ENCODE measurements at places on chromosomes 3 and 15.

DNA sequence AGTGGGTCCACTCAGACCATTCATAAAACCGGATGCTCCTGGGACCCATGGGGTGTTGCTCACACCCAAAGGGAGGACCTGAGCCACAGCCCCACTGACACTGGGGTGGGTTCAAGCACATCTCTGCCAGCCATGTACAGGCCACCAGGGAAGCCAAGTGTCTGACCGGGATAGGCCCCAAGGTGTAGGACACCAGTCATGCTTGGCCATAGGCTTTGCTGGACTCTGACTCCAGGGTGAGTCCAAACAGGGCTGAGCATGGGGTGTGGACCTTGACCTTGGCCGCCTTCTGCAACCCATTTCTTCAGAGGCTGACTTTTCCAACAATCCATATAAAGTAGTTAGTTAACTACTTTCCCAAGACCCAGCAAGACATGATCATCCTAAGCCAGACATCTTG lies 31.4 kb upstream of the DUSP7 start:
- no peak for DNase-seq

GRCh38 chr3:71575433-71575832 lies 8.1 kb downstream of the FOXP1 start:
- DNase-seq = no peak

DNA sequence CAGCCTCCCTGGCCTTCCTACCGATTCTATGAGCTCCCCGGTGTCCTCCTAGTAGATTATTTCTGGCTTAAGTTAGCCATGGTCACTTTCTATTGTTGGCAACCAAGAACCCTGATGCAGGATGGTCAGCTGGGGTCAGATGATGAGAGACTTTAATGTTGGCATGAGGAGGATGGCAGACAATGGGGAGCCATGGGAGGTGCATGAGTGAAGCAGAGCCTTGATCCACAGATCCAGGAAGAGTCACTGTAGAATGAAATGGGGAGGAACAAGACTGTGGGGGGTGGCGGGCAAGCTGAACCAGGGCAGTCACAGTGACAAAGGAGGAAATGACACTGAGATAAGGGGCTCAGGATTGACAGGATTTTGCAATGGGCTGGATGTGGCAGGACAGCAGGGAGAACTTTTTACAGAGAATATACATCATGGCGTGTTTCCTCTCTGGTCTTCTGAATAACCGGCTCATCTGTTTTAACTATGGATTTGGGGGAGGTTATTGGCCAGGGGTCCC lies 60.9 kb downstream of the RPLP1 start:
- DNase-seq = no peak

- no peak for DNase-seq
These were observed 68.0 kb downstream of the ATP2B2 start for GRCh38 chr3:10437272-10437994.

DNA sequence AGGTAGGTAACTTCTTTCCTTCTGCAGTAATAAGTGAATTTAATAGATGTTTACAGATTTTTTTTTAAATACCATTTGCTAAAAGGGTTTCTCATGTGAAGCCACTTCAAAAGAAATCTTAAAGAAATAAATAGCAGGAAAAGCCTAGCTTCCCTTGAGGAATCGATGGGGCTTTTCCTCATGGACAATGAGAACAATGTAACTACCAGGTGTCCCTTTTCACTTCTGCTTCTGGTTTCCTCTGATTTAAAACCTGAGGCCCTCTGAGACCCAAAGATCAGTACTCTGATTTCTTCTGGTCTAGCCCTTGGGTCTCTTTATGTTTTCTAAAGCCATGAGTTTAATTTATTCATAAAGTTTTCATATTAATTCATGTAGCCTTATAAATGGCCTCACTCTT lies 13.1 kb upstream of the TMEM42 start:
- DNase-seq = no peak

GRCh38 chr15:99438224-99438585 lies 127.6 kb upstream of the MEF2A start:
- DNase-seq = no peak

GRCh38 chr15:63013052-63013808 lies 29.3 kb upstream of the TPM1 start:
- no peak for DNase-seq

DNA sequence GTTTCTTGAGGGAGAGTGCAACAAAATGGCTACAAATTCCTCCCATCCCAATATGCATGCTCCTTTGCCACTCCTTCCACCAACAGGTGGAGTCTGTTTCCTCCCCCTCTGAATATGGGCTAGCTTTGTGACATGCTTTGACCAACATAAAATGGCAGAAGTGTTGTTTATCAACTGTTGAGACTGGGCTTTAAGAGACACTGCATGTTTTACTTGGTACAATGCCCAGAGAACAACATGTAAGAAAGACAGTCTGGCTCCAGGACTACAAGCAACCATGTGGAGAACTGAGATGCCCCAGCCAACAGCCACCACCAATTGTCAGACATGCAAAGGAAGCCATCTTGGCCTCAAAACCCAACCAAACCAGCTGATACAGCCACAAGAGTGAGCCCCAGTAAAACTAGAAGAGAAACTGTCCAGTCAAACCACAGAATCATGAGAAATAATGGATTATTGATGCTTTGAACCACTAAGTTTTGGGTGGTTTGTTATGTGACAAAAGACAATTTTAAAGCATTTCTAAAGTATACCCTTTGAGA lies 40.5 kb downstream of the NUDT16 start:
- DNase-seq = no peak

- no peak for DNase-seq
These were observed 161.9 kb downstream of the FNDC3B start for GRCh38 chr3:172201136-172201869.

- no peak for DNase-seq
These were observed 88.4 kb downstream of the ASB7 start for GRCh38 chr15:100690795-100691158.

DNA sequence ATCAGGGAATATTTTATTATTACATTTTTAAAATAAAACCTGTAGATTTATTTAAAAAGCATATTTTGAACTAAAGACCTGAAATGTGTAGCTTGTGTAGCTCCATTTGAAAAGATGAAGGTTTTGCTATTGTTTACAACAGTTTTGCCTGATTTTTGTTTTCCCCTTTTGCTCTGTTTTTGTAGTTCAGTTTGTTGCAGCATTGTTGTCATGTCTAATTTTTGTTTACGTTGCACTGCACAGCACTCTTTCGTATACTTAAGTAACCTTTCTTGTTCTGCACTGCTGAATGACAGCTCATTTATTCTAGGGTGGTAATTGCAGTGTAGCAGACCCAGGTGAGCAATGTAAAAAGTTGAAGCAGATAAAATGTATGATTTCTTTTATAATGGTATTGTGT lies 435.8 kb downstream of the LPP start:
- no peak for DNase-seq
